PC-3 (cell line): ENCODE measurements at places on chromosomes 1 and 21. TPM values are rescaled to one million over a fixed set of nuclear protein-coding genes. Genes with fewer than 3 reads are reported as not detected.

IL12RB2 gene
- total RNA-seq = 0.81 TPM in 1 of 2 replicates, not detected in the other

OR10T2 gene
- not detected in 2 replicates for total RNA-seq

GRCh38 chr1:212561501-212561931, 47.0 kb upstream of the ATF3 start:
- DNase-seq = peak; percentile 96

GRCh38 chr21:32794644-32795079, 23.1 kb upstream of the PAXBP1 start:
- DNase-seq = no peak

GRCh38 chr1:76227621-76228020, 153.1 kb downstream of the ST6GALNAC3 start:
- DNase-seq = no peak

DNA sequence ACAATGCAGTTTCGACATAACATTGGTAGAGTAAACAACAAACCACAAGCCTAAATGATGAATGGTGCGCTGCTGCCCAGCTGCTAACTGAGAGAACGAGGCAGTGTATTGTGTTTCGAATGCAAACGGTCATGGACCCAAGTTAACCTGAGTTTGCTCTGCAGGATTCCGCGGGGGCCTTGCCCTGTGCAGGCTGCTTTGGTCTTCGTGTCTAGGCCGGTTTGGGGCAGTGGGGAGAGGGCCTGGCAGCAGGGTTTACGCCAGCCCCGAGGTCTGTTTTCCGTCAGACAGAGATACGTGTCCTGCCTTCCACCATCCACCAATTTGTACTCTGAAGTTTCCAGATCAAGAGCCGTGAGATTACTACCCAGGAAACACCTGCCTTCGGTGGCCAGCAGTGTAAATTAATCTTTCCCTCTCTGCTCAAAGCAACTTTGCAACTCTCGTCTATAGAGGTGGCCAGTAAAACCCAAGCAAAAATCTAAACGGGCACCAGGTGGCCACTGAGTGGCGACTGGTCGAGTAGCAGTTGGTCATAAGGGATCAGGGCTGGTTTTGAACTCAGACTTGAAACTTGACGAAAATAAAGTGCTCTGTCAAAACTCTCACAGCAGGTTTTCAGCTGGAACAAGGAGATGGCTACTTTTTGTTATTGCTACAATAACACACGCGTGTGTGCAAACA, 6.3 kb upstream of the PRDM15 start:
- DNase-seq = no peak
